Adrenal gland (tissue), 19 donors: ENCODE measurements at places on chromosomes 3 and 15. TPM values are rescaled to one million over a fixed set of nuclear protein-coding genes. Genes with fewer than 3 reads are reported as not detected.

Gene C2CD4A
- polyA plus RNA-seq: 0.24 TPM

Gene ANKDD1A
- polyA plus RNA-seq: 29.7 TPM

DNA sequence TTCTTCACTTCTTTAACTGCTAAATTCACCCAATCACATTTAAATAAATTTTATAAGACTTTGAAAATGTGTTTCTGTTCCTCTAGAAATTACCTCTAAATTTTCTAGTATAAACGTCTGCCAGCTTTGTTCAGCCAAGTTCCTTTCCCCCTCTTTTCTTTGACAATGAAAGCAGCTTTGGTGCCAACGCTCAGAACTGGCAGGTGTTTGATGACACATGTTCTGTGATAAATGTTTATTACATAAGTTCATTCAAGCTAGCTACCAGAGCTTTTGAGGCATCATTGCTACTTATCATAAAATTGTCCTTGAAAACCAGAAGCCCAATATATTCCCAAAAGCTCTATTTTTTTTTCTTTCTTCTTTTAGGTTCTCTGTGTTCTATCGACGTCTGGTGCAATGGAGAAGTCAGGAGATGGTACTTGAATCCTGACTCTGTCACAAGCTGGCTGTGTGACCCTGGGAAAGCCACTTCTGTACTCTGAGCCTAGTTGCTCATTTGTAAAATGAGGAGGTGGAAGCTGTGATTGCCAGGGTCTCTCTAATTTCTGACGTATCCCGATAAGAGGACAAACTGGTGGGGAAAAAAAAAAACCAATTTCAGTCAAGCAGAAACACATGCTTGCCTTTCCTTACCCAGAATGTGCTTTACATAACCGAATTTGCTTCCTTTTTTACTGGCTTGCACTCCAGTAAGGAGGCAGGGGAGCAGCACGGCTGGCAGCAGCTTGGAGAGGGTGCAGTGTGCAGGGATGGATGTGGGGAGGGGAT, 187.1 kb upstream of the LPP start:
- peak overlapping the region; percentile 53 for H3K27ac ChIP-seq
- H3K36me3 ChIP-seq: no peaks in the 10 kb centered on the region
- peak; percentile 55 for DNase-seq
- H3K4me3 ChIP-seq: no peak overlapping the region

DNA sequence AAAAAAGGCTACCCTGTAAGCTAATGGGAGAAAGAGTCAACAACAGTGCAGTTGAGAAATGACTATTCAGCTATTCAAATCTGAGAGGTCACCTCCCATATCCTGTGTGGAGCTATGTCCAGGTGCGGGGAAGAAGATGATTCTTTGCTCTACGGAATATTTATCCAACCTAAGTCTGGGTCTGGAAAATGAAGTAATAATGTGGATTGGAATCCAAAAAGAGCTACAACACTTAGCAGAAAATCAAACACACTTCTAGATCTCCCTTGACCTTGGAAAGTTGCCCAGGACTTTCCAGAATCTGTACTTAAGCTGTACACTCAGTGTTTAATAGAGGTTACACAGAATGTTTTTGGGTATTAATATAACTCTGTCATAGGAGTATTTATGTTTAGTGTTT, 251.9 kb downstream of the NAALADL2 start:
- H3K4me3 ChIP-seq: no peak overlapping the region
- H3K27me3 ChIP-seq: no peaks in the 10 kb centered on the region
- peak; percentile 20 for DNase-seq
- H3K27ac ChIP-seq: no peak overlapping the region
- H3K4me1 ChIP-seq: peaks cover 4% of the 10 kb centered on the region

DNA sequence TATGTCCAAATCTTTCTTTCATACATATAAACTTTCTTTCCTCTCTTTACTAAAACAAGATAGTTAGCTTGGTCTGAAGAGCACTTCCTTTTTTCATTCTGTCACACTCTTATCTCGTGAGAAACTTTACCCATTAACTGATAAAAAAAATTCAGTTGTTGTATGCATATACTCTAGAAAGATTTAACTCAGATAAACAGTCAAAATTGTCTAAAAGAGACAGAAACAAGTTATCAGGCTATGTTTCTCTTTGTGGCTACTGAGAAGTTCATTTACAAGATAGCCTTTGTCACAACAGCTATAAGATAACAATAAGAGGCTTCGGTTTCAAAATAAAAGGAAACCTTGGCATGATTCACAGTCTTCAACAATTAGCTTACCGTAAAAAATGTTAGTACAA, 235.7 kb upstream of the ATP10A start:
- H3K4me1 ChIP-seq: no peaks in the 10 kb centered on the region
- no peaks in the 10 kb centered on the region for H3K36me3 ChIP-seq
- no peak overlapping the region for H3K27ac ChIP-seq
- no peak overlapping the region for H3K4me3 ChIP-seq

GRCh38 chr15:41690636-41691035, 30.4 kb downstream of the MGA start:
- H3K27ac ChIP-seq: no peak overlapping the region
- H3K27me3 ChIP-seq: no peaks in the 10 kb centered on the region
- H3K36me3 ChIP-seq: no peaks in the 10 kb centered on the region
- DNase-seq: no peak
- H3K4me1 ChIP-seq: peaks cover 8% of the 10 kb centered on the region
- H3K4me3 ChIP-seq: no peak overlapping the region

GRCh38 chr15:60137711-60138396, 133.7 kb downstream of the FOXB1 start:
- H3K4me1 ChIP-seq: no peaks in the 10 kb centered on the region
- DNase-seq: no peak
- H3K4me3 ChIP-seq: no peak overlapping the region
- H3K27me3 ChIP-seq: no peaks in the 10 kb centered on the region
- H3K36me3 ChIP-seq: no peaks in the 10 kb centered on the region
- no peak overlapping the region for H3K27ac ChIP-seq
